ENCODE measurements at places on chromosomes 12 and 14.
A peak's percentile ranks its signal among the peaks of the same experiment; 100 is the strongest.

DNA sequence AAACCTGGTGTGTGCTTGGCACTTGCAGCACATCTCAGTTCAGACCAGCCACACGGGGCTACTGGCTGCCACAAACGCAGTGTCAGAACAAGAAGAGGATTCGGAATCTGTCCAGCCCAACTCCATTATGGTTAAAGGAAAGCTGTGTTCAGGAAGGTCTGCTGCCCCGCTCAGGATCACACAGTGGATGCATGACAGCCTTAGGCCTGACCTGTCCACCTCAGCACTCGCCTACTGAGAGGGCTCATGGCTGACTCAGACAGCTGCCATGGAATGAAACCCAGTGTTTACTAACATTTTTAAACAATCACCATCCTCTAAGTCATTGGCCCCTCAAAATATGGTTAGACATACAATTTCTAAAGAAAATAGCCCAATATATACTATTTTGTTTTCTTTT, 5.6 kb upstream of the NIN start:
- no peak for DNase-seq

- DNase-seq, result no peak
These were observed 341.5 kb upstream of the FAR2 start for GRCh38 chr12:28807535-28807934.

DNA sequence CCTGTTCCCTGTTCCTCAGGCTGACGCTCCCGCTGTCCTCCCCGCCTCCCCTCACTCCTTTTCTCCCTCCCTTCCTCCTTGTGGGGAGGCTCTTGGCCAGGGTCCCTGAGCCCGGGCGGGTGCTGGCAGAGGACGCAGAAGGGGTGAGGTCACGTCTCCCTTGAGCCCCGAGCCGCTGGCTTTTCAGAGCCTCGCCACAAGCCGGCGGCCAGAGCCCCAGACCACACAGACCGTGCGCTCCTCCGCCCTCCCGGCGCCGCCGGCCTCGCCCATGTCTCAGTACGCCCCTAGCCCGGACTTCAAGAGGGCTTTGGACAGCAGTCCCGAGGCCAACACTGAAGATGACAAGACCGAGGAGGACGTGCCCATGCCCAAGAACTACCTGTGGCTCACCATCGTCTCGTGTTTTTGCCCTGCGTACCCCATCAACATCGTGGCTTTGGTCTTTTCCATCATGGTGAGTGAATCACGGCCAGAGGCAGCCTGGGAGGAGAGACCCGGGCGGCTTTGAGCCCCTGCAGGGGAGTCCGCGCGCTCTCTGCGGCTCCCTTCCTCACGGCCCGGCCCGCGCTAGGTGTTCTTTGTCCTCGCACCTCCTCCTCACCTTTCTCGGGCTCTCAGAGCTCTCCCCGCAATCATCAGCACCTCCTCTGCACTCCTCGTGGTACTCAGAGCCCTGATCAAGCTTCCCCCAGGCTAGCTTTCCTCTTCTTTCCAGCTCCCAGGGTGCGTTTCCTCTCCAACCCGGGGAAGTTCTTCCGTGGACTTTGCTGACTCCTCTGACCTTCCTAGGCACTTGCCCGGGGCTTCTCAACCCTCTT, at the start of gene TMEM233:
TSS of gene TMEM233 (plus strand) at position 197 of the 821 bp plus-strand sequence. CDS start at position 272, 75 bp downstream.
- peak; percentile 36 for DNase-seq

- DNase-seq, result peak; percentile 54
These were observed 105.2 kb upstream of the CDKN3 start for GRCh38 chr14:54291491-54292191.

GRCh38 chr12:119885549-119885948, 8.4 kb upstream of the CIT start:
- DNase-seq, result no peak

- no peak for DNase-seq
These were observed 133.7 kb downstream of the PRIMA1 start for GRCh38 chr14:93654599-93654998.

GRCh38 chr14:69441948-69442347, 42.6 kb upstream of the PLEKHD1 start:
- DNase-seq, result peak; percentile 38

DNA sequence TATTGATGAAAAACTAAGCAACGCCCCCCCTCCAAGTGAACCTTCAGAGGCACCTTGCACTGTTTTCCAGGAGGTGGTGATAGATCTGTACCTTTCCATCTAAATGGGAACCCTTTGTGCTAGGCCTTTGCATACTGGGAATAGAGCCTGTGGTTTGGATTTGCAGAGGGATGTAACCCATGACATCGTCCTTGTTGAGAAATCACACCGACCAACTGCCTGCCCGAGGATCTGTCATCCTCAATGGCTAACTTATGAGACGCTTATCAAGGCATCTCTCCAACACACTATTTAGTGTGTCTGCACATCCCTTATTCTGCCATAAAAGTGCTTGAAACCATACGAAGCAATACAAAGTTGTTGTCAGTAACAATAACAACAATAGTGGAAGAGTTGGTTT, 22.9 kb downstream of the NTN4 start:
- no peak for DNase-seq

- no peak for DNase-seq
These were observed 94.2 kb upstream of the MYL2 start for GRCh38 chr12:111014547-111014946.

GRCh38 chr12:80925237-80925636, 12.5 kb downstream of the LIN7A start:
- DNase-seq, result no peak

- DNase-seq, result no peak
These were observed 12.1 kb upstream of the SLC10A1 start for GRCh38 chr14:69808919-69809808.

DNA sequence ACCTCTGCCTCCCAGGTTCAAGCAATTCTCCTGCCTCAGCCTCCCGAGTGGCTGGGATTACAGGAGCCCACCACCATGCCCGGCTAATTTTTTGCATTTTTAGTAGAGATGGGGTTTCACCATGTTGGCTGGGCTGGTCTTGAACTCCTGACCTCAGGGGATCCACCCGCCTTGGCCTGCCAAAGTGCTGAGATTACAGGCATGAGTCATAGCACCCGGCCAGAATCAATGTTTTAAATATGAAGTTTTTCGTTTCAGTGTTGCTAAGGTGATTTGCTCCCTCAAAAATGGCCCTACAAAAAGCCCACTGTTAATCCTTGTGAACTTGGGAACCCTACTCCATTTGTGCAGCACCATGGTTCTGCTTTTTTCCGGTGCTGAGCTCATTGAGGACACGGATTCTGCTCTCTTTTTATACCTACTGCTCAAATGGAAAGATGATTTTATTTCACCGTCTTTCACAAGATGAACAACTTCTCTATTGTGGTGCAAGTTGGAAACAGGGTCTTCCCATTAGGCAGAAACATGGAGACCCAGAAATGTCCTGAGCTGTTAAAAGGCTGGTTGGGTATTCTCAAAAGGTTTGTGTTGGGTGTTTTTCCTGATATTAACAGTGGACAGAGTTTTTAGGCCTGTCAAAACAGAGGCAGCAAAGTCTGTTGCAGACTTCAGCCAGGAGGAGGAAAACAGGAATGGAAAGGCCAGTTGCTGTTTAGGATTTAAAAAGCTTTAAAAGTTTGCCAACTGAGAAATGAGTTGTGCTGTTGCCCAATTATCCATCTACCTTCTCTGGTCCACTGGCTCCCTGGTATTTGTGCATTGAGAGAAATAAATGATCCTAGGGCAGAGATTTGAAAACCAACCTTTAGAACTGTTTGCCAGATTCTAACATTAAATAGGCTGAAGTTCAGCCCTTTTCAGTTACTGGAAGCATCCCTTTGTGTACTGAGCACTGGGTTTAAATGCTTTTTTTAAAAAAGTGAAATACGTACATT, 85.8 kb downstream of the ATP23 start:
- DNase-seq, result peak; percentile 39

DNA sequence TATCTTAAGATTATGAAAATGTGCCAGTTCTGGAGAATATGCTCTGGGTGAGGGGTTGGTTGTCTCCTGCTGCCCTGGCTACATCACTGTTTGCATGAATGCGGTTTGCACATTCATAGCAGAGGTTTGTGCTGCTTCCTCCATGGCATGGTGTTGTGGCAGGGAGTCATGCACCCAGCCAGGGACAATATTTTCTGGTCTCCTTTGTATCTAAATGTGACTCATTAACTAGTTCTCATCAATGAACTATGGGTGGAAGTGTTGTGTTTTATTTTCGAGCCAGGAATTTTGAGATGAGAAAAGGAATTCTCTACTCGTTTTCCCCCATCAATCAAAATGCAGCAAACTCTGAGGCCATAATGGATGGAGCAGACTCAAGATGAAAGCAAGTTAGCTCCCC, 527.3 kb downstream of the SNAPC1 start:
- DNase-seq, result peak; percentile 7

DNA sequence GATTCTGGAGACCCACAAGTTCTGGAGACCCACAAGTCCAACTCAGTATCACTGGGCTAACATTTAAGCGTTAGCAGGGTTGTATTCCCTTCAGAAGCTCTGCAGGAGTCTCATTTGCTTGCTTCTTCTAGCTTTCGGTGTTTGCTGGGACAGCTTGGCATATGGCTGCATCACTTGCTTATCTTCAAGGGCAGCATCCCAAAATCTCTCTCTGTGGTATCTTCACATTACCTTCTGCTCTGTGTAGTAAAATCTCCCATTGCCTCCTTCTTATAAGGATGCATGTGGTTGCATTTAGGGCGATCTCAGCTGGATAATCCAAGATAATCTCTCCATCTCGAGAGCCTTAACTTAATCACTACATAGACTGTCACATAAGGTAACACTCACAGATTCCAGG, 7.3 kb upstream of the CNTN1 start:
- DNase-seq, result no peak

- DNase-seq, result no peak
These were observed 81.2 kb downstream of the ANO4 start for GRCh38 chr12:100875771-100876170.

DNA sequence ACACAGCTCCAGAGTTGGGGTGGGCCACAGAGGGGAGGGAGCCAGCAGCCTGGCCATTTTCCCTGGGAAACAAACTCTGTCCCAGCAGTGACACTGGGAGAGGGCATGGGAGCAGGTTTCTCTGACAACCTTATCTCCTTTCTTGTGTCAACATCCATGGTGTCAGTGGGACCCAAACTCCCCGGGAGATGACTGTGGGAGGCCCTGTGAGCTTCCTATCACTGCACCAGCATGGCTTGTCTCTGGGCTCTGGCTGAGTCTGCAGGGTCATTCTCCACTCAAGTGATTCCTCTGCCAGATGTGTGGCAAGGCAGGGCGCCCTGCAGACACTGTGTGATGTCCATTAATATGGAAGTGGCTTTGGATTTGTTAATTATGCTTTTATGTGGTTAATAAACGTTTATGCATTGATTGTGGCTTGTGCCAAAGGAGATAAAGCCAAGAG, 10.1 kb downstream of the LRTM2 start:
- DNase-seq, result no peak

- DNase-seq, result peak; percentile 31
These were observed at the start of gene CACNB3 for GRCh38 chr12:48817873-48818830. CACNB3 (plus strand) TSS chr12:48818496; CDS start chr12:48818930, 434 bp downstream.

DNA sequence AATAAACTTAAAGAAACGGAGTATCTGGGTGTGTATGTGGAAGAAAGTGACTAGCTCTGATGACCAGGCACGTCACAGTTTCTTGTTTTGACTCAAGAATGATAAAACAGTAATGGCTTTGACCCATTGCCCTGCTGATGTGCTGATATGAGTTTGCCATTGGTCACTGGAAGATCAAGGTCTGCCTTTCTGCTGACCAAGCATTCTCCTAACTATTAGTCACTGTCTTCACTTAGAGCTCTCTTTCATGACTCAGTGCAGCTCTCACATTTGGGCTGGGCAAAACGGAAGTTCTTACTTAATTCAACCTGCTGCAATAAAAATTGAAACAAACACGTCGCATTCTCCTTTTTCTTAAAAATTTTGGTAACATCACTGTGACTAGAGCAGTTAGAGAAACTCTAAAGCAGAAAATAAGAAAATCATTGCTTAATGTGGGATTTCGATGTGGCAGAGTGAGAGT, 366.7 kb downstream of the BTG1 start:
- peak; percentile 82 for DNase-seq

DNA sequence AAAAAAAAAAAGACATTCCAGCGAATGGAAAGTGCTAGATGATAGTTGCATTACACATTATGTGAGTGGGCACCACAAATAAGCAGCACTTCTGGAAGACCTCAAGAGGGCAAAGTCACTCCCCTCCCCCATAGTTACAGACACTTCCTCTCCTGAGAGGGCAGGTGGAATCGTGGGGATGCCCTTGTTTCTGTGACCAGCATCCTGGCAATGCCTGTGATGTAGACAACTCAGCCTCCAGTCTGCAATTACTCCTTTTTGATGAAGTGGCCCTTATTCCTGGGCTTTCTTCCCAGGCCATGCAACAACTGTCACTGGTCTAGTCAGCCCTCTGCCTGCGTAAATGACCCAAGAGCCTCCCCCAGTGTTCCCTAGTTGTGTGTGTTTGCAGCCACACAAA, 104.8 kb downstream of the VRK1 start:
- DNase-seq, result no peak

- peak; percentile 66 for DNase-seq
These were observed 10.5 kb downstream of the NTF3 start for GRCh38 chr12:5442251-5443006.

DNA sequence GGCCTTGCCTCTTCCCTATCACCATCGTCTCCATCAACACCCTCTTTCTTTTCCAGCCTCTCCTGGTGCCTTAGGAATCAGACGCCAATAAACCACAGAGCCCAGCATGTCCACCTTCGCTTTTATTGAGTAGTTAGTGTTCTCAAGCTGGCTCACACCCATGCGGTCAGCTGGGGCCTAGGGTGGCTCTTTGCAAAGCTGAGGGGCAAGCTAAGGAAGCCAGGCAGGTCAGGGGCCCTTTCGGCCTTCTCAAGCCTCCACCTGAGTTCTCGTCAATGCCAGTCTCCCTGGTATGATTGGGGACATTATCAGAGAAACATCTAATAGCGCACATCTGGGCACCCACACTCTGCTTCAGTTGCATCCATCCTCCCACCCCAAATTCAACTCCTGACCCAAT, 737 bp upstream of the TEX52 start:
- no peak for DNase-seq
